ENCODE measurements at places on chromosomes 5 and 9.

DNA sequence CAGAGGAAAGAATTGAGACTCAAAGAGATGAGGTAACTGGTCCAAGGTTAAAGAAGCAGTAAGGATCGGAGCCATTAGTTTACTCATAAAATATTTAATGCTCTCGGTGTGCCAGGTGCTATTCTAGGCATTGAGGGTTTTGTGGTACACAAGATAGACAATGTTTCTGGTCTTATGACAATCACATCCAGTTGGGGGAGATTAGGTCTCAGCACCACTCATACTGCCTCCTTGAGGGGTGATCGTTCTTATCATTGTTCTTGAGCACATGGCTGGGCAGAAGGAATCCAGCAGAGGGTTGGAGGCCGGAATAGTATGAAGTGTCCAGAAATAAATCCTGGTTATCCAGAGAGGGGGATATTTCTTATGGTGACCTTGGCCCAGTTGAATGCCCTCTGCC lies 40.7 kb upstream of the LCP2 start:
- no peak for DNase-seq

DNA sequence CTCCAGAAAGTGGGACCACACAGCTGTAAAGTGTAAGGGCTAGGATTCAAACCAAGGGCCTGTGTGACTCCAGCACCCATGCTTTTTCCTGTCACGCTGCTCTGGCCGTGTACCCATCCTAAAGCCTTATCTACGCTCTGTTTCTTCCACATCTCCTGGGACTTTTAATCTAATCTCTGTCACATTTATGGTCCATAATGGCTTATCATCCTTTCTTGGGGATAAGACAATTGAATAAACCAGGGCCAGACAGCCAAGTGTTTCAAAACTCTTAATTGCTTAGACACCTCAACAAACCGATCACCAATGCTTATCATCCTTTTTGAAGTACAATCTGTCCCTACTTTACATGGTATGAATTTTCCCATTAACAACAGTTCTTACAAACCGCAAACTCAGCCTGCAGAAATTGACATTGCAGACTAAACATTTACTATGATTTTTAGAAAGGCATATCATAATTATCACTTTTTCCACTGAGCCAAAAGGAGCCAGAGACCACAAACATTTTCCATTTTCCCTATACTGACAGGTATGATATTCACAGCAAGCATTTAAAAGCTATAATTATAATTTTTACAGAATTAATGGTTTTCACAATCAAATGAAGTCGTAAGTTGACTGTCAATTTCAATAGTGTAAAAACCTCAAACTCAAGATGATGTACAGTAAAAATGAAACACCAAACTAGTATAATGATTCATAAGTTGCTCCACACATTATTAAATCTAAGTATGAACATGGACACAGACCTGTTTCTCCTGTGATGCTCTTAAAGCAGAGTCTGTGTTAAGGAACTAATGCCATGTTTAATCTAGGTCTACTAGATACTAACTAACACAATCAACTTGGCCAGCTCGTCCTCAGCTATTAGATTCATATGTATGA lies 99.5 kb downstream of the FBXW11 start:
- no peak for DNase-seq

DNA sequence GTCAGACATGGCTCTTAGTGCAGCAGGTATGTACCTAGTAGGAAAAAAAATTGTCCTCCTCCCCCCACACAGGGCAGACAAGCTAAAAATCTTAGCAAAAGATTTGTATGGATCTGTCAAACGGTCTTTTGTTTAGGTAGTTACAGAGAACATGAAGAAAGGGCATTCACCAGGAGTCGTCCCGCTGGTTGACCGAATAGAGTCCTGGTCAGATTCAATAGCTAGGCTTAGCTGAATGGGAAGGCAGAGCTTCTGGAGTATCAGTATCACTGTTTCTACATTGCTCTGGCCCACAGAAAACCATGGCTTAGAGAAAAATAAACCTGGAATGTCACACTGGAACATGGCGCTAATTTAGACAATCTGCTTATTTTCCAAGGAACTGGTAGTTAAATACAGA lies 642.3 kb downstream of the PTPRD start:
- no peak for DNase-seq

DNA sequence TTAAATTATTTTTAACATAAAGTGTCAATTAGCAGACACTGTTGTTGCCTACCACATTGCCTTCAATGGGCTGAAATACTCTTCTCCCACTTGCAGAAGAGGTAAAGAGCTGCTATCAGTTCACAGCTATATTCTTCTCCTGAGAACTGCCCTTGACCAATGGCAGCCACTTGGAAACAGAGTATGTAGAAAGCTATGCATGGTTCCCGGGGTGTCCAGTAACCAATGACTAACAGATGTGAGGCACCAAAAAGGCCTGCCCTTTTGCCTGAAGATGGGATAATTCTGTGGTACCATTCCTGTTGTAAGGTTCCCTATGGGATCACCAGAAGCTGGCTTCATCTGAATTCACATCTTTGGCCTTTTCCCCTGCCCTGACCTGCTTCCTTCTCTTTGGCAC lies 181.4 kb upstream of the MAP3K1 start:
- DNase-seq = no peak

- no peak for DNase-seq
Observed at GRCh38 chr5:102666164-102666946, 88.8 kb upstream of the PAM start.

DNA sequence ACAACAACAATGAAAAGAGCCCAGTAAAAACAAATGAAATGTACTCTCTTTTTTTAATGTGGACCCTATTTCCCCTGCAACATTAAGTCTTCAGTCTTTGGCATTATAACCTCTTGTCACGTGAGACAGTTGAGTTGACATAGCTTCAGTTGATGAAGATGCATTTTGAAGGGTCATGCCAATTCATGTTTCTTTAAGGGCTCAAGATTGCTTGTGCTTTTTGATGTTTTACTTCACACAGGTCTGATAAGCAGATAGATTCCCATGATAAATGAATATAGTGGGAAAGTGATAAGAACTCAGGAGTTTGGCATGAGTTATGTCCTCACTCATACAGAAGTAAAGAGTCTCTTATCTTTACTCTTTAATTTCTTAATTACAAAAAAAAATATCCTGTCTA lies 229.4 kb downstream of the SNCAIP start:
- no peak for DNase-seq

DNA sequence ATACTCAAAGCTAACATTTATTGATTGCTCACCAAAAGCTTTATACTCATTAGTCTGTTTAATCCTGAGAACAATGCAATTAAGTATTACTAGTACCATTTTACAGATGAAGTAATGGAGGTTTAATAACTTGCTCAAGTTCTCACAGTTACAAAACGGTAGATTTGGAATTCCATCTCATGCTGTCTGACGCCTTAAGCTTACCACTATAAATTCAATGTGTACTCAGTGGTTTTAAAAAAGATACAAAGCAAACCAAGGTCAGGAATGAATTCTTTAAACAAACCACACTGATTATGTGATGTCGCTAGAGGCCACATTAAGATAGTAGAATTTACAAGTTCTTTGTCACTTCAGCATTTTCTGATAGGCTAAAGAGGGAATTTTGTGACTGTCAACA lies 1.2 kb upstream of the C5orf63 start:
- no peak for DNase-seq

DNA sequence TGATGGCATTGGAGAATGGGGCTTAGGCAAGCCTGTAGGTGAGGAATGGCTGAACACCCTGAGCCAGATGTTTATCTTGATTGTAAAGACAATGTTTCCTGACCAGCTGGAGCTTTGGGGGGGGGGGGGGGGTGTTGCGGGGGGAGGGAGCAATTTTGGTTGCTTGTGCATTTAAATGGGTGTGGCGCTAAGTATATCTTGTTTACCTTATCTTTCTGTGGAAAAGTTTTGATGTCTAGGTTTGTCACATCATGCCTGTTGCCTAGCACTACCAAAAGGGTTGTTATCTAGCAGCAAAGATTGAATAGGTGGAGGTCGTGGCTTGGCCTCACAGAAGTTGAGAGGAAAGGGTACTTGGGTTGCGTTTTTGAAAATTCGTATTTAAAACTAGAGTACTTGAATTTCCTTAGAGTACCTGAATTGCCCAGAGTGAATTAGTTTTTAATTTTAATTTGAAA lies 1.3 kb downstream of the SMAD5 start:
- no peak for DNase-seq

DNA sequence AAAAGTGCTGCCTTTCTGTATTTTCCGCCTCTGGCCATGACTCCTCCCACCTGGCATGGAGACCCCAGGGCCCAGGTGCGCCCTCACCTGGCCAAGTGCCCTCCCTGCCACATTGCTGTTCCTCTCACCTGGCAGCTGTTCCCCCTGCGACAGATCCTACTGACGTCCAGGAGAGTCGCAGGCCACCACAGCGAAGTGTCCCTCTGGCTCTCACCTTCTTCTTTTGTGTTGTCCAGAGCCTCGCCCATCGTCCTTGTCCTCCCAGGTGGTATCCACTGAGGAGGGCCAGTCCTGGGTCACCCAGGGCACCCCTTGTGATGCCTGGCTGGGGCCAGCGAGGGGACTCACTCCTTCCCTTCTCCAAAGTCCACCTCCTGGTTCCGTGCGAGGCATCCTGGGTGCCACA lies 2.6 kb downstream of the NKD2 start:
- no peak for DNase-seq

- DNase-seq = no peak
Observed at GRCh38 chr5:10511741-10512640, 51.9 kb upstream of the ANKRD33B start.

Measured in posterior cingulate gyrus (tissue), 11 donors.